ENCODE measurements at places on chromosomes 1 and 21.

GRCh38 chr21:42580793-42581321, 67.2 kb downstream of the SLC37A1 start:
- DNase-seq = no peak

- DNase-seq = no peak
Measured at GRCh38 chr1:103576065-103576464, 4.7 kb downstream of the AMY2B start.

GRCh38 chr1:30471307-30471706, 252.1 kb downstream of the MATN1 start:
- DNase-seq = no peak

DNA sequence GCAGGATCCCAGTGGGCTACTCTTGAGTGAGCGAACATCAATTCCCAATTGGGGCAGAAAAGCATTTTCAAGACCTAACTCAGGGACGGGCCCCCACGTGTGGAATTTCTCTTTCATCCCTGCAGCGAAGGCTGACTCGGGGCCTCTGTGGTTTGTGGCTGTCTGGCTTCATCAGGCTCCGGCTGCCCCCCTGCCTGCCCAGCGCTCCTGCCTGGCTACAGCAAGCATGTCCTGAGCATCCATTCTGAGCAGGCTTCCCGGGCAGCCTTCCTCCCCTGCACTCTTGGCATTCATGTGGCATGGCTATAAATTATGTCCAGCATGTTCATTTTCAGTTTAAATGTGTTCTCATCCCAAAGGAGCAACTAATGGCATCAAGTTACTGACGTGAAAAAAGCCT, 588.1 kb downstream of the KIF26B start:
- no peak for DNase-seq

DNA sequence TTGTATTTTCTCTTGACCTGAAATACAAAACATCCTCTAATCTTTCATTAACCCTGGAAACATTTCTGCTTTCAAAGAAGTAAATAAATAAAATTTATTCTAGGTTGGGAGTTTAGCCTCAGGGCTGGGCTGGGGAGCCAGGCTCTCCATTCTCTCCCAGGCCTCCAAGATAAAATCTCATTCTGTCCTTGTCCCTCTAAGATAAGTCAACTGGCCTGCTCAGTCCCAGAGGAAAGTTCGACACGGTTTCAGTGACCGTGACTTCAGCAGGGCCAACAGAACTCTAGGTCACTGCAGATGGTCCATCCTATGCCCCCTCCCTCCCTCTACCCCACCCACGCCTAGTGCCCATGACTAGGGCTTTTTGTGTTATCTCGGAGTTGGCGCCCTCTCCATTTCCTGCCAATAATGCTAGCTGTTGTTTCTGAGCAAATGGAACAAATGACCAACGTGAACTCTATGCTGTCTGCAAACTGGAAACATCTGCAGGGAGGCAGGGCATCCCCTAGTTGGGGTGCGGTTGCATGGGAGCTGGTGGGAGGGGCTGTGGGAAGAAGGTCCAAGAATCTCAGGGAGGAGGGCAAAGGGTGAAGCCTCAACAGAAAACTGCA, 10.1 kb upstream of the ADORA3 start:
- no peak for DNase-seq

DNA sequence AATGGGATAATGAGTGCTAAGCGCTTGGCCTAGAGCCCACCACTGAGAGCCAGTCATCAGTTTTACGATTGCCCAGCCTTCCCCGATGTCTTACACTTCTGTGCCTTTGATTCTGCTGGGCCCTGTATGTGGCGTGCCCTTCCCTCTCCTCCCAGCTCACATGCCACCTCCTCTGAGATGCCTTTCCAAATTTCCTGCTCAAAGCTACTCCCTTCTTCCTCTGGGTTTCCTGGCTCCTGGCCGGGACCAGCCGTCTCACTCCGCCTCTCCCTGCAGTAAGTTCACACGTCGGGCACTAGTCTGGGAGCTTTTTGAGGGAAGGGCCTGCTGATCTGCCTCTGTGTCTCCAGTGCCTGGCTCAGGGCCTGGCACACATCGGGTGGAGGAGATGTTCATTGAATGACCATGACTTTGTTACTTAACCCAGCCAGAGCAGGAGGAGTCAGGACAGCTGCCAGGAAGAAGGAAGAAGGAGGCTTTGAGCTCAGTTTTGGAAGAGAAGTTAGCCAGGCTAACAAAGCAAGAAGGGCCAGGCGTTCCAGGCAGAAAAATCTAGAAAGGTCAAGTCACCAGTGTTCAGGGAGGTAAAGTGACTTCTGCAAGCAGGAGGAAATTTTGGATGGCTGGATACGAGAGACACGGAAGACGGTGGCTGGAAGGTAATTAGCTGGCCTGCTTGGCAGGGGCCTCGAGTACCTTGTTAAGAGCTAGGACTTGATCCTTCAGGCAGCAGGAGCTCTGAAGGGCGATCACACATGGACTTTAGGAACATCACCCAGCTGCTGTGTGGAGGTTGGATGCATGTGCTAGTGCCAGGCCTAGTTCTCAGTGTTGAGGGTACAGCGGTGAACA, 63.6 kb downstream of the EPHB2 start:
- no peak for DNase-seq

GRCh38 chr1:42822800-42823392, 5.7 kb upstream of the SVBP start:
- peak; percentile 95 for DNase-seq

- DNase-seq = no peak
Measured at GRCh38 chr1:230204842-230205241, 137.8 kb downstream of the GALNT2 start.

All from NCI-H748 treated with DMSO at 0.1 percent for 48 hours (cell line).